Neural crest cell (in vitro differentiated cells): ENCODE measurements at places on chromosomes 1 and 21. TPM values are rescaled to one million over a fixed set of nuclear protein-coding genes. Genes with fewer than 3 reads are reported as not detected.

DNA sequence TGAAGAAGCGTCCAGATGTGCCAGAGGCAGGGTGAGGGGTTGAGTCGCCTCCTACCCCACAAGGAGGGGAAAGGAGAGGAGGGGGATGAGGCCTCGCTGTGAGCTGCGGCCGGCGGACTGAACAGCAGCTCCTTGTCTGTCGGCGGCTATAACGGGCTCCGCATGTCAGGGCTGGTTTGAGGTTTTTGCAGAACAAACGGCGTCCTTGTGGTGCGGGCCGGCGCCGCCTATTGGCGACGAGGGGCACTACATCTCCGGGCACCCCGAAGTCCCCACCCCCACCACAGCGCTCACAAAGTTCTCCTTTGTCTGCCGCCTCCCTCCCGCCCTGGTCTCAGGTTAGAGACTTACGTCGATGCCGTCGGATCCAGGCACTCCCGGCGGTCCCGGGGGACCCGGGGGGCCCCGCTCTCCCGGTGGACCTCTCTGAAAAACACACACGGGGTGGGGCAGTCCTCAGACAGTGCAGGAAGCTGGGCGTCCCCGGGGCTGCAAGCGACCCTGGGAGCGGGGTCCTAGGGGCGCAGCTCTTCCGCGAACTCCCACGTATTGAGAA lies 1.8 kb downstream of the COL9A2 start:
- peaks cover 50% of the 10 kb centered on the region for H3K27me3 ChIP-seq
- H3K36me3 ChIP-seq, result no peaks in the 10 kb centered on the region
- H3K27ac ChIP-seq, result peak overlapping the region; percentile 96
- peak overlapping the region; percentile 88 for H3K4me3 ChIP-seq
- H3K4me1 ChIP-seq, result peaks cover 31% of the 10 kb centered on the region

TAF13 gene
- total RNA-seq, result 22.4 and 24.9 TPM in 2 replicates

PLA2G2C gene
- total RNA-seq, result not detected in 2 replicates

DNA sequence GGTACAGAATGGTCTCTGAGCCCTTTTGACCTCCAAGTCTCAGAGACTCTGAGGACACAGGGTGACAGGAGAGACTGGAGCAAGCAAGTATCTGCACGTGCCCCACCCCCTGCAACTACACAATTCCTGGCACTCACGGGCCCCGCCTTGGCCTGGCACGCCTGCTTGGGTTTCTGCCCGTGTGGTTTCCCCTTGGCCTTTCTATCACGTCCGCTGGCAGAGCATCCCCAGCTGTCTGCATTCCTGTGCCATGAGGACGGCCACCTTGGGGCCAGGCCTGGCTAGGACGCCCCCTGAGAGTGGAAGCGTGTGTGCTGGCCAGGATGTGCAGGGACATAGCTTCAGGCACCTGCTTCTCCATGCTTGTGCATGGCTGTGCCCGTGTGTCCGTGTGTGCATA lies 14.3 kb upstream of the EDN2 start:
- H3K27ac ChIP-seq, result no peak overlapping the region
- H3K4me3 ChIP-seq, result peak overlapping the region; percentile 74

DNA sequence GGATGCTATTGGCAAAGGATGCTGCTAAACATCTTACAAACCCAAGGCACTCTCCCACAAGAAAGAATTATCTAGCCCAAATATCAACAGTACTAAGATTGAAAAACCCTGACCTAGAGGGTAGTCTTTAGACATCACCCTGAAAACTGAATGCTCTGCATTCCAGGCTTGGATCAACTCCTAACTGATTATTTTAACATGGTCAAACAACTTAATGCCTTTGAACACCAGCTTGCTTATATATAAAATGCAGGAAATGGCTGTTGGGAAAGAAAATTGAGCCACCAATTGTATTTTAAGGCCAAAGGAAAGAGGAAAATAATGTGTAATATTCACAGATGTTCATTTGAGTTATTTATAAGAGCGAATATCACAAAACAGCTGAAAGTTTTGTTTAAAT lies 72.2 kb upstream of the C1orf87 start:
- DNase-seq, result no peak
- H3K4me1 ChIP-seq, result no peaks in the 10 kb centered on the region
- H3K36me3 ChIP-seq, result no peaks in the 10 kb centered on the region
- no peaks in the 10 kb centered on the region for H3K27me3 ChIP-seq
- no peak overlapping the region for H3K27ac ChIP-seq

NBPF9 gene
- total RNA-seq, result 44.2 and 46.1 TPM in 2 replicates

- no peak overlapping the region for H3K4me3 ChIP-seq
- no peaks in the 10 kb centered on the region for H3K27me3 ChIP-seq
- peaks cover 35% of the 10 kb centered on the region for H3K4me1 ChIP-seq
- no peak overlapping the region for H3K27ac ChIP-seq
- no peaks in the 10 kb centered on the region for H3K36me3 ChIP-seq
- DNase-seq, result no peak
Measured at GRCh38 chr1:97739596-97740103, 181.2 kb downstream of the DPYD start.

DNA sequence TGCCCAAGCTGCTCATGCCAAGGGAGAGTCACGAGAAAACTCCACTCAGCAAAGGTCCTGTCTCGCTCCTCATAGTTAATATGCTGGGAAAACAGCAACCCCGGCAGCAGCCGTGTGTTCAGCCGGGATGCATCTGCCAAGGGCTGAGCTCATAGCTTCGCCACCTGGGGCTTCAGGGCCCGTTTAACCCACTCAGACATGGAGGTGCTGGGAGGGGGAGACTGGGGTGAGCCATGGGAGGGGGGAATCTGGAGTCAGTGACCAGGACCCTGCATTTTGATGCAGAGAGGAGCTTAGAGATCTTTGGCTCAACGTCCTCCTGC lies 283.4 kb downstream of the PTPRU start:
- peaks cover 16% of the 10 kb centered on the region for H3K27me3 ChIP-seq
- no peaks in the 10 kb centered on the region for H3K36me3 ChIP-seq
- no peaks in the 10 kb centered on the region for H3K4me1 ChIP-seq
- H3K27ac ChIP-seq, result no peak overlapping the region

DNA sequence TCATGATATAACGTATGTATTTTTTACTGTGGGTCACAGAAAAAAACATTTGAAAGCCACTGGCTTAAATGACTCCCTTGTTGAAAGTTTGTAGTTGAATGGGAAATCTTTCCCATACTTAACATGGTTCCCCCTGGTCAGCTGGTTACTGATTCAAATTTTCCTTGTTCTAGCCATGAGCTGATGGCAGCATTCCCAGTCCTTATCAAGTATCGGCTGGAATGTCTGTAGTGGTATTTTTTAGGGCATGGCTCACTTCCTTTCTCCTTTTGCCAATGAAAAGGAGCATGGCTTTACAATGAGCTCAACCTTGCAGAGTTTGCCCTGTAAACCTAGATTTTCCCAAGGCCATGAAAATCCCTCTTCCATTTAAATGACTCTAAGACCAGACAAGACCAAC lies 55.7 kb downstream of the GIPC2 start:
- no peak for DNase-seq
- no peaks in the 10 kb centered on the region for H3K36me3 ChIP-seq
- no peak overlapping the region for H3K27ac ChIP-seq

CR2 gene
- not detected in 2 replicates for total RNA-seq

GRCh38 chr1:197659171-197659570 lies 116.1 kb downstream of the DENND1B start:
- H3K27me3 ChIP-seq, result no peaks in the 10 kb centered on the region
- DNase-seq, result no peak
- H3K4me1 ChIP-seq, result peaks cover 14% of the 10 kb centered on the region
- H3K4me3 ChIP-seq, result no peak overlapping the region

CPTP gene
- 18.9 and 19.8 TPM in 2 replicates for total RNA-seq

DNA sequence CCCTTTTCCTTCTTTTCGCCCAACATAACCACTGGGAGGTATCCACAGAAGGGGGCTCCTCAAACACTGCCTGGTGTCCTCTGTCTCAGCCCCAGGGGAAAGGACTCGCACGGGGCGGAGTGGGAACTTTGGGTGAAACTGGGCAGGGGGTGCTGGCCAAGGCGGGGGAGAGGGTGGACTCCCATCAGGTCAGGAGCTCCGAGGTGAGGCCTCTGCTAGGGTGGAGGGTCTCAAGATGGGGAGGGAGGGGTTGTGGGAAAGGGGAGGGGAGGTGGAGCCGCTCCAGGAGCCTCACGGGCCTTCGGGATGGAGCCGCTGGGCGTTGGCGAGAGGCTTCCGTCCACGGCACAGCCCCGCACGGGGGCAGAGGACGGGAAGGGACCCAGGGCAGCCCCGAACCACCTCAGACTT lies 43.2 kb upstream of the POFUT2 start:
- H3K36me3 ChIP-seq, result no peaks in the 10 kb centered on the region
- no peak overlapping the region for H3K4me3 ChIP-seq
- H3K27me3 ChIP-seq, result peaks cover 16% of the 10 kb centered on the region
- DNase-seq, result no peak

ARHGAP30 gene
- total RNA-seq, result not detected in 2 replicates

GRCh38 chr1:241816008-241816407 lies 32.0 kb upstream of the EXO1 start:
- DNase-seq, result no peak
- H3K4me1 ChIP-seq, result no peaks in the 10 kb centered on the region
- H3K27ac ChIP-seq, result no peak overlapping the region

CRP gene
- total RNA-seq, result not detected in 2 replicates

HENMT1 gene
- total RNA-seq, result 8.0 and 9.0 TPM in 2 replicates

GRCh38 chr1:229942501-229942900 lies 124.5 kb upstream of the GALNT2 start:
- no peak overlapping the region for H3K27ac ChIP-seq
- DNase-seq, result no peak
- no peak overlapping the region for H3K4me3 ChIP-seq
- no peaks in the 10 kb centered on the region for H3K36me3 ChIP-seq

- DNase-seq, result no peak
- no peaks in the 10 kb centered on the region for H3K27me3 ChIP-seq
- H3K36me3 ChIP-seq, result peaks cover 6% of the 10 kb centered on the region
- H3K4me1 ChIP-seq, result no peaks in the 10 kb centered on the region
- no peak overlapping the region for H3K27ac ChIP-seq
- H3K4me3 ChIP-seq, result no peak overlapping the region
Measured at GRCh38 chr1:69029649-69030048, 532.8 kb upstream of the DEPDC1 start.

GRCh38 chr1:89630048-89630447 lies 2.9 kb upstream of the LRRC8C start:
- H3K4me1 ChIP-seq, result peaks cover 30% of the 10 kb centered on the region
- H3K36me3 ChIP-seq, result no peaks in the 10 kb centered on the region
- no peak for DNase-seq
- H3K27me3 ChIP-seq, result peaks cover 12% of the 10 kb centered on the region

DNA sequence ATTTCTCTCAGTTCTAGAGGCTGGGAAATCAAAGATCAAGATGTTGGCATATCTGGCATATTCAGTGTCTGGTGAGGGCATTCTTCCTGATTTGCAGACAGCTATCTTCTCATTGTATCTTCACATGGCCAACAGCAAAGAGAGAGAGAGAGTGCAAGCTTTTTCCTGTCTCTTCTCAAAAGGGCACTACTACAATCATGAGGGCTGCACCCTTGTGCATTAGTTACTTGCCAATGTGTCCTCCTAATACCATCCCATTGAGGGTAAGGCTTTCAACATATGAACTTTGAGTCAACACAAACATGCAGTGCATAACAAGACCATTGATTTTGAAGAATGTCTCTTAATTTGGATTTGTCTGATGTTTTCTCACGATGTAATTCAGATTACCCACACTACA lies 78.0 kb downstream of the CCDC30 start:
- H3K4me1 ChIP-seq, result no peaks in the 10 kb centered on the region
- no peaks in the 10 kb centered on the region for H3K27me3 ChIP-seq
- DNase-seq, result no peak
- H3K27ac ChIP-seq, result no peak overlapping the region

TAS1R1 gene
- not detected in 2 replicates for total RNA-seq

DNA sequence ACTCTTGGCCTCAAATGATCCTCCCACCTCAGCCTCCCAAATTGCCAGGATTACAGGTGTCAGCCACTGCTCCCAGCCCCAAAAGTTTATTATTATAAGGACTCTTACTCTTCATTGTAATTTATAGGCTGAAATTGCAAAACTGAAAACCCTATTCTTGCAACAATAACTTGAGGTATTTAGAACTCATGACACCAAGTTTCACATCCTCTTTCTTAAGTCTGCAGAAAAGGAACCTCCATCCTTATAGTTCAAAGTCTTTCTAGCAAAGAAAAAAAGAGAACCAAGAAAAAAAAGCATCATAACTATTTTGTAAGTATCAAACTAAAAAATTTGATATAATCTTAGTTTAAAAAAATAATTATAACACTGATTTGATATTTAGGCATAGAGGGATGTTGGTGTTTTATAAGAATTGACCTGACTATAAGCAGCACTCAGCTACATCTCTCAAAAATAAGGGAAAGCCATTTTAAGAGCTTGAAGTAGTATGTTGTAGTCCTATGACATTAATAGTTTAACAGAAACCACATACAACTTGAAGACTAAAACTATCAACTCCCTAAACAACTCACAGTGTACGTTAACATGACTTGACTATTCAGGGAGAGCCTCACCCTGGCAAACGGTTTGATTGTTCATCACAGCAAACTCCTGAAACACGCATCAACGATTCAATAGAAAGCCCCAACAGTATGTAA lies 122.4 kb downstream of the AKT3 start:
- DNase-seq, result no peak
- no peaks in the 10 kb centered on the region for H3K27me3 ChIP-seq
- no peak overlapping the region for H3K27ac ChIP-seq

KCNJ6 gene
- total RNA-seq, result 0.68 and 0.75 TPM in 2 replicates

ETS2 gene
- total RNA-seq, result 15.4 and 16.9 TPM in 2 replicates

S1PR1 gene
- total RNA-seq, result 20.9 and 21.6 TPM in 2 replicates
